ENCODE measurements at places on chromosomes 5 and 9.

- DNase-seq, result peak; percentile 33
Measured at GRCh38 chr9:19049917-19050636, 850 bp downstream of the RRAGA start.

DNA sequence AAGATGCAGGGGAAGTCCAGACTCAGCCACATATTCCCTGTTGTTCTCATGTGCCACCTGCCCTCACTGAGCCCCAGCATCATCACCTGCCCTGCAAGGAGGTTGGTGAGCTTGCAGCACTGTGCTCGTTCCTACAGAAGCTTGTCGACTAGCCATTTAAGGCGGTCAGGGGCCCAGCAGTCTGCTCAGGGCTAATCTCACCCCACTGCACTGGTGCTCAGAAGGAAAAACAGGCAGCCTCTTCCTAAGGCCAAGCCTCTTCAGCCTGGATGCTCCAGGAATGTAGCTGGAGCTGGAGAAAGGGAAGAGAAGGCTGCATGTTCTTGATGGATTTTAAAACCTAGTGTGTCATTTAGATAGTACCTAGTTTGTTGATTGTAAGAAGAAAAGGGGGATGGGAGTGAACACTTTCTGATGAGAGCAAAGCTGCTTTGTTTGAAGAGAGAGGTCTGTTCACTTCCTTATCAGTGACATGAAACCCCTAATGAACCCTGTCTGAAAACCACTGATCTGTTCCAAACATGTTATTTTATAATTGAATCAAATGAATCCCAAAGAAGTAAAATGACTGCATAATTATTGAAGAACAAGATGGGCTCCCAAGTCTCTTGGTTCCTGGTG, 10.6 kb upstream of the ASPN start:
- DNase-seq, result no peak

DNA sequence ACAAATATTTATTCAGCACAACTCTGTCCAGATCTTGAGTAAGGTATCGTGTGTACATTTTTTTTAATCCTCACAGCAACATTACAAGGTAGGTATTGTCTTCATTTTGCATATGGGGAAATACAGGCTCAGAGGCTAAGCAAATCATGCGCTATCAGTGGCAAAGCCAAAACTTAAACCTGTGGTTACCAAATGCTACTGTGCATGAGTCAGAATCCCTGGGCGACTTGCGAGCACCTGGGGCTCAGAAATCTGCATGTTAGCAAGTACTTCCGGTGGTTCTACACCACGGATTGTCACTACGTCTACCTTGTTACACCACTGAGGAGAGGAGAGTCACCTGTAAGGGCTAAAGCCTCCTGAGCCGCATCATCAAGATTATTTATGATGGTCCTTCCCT, 21.3 kb downstream of the C5orf58 start:
- no peak for DNase-seq

- no peak for DNase-seq
Measured at GRCh38 chr9:38067859-38068681, 957 bp downstream of the SHB start.

- no peak for DNase-seq
Measured at GRCh38 chr5:152650413-152650812, 245.3 kb upstream of the NMUR2 start.

DNA sequence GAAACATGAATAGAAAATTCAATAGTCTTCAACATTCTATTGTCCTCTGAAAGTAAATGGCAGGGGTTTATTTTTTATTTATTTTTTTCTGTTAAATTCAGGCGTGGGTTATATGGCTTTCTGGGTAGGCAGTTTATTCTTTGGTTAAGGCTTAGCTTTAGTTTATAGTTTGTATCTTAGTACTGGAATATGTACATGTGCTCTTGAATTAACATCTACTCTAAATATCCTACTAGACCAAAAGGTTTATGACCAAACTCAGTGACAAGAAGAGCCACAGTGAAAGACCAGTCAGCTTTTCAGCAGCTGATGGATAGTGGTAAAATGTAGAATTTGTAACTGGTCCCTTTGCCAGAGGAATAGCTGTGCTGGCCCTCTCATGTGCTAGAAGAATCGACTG, 62.0 kb upstream of the DAB2 start:
- DNase-seq, result no peak

DNA sequence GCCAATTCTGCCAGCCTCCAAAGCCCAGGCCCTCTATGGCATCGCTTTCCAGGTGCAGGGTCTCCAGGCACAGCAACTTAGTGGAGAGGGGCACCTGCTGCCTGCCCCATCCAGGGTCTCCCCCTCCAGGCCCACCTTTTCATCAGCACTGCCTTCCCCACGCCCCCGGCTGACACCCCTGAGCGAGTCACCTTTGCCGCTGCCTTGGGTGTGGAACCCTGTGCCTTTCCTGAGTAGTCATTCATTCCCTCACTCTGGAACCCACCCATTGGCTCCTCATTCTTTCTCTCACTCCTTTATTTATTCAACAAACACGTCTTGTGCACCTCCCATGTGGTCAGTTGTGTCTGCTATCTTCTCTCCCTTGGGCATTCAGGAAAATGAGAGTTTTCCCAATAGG, 14.5 kb upstream of the RPL26L1 start:
- DNase-seq, result no peak

DNA sequence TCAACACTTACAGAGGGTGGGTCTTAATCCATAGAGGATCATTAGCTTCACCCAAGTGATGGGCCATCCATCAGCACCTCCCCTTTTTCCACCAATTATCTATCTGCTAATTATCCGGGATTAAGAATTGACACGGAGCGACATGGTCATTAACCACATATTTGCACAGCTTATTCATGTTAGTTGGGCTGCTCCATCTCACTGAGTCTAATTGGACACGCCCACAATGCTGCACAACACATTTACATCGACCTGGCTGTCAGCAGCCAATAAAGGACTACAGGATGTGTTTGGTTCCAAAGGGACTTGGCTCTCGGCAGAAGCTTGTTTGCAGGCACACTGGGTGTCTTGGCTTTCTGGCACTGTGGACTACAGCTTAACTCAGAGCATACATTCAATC, 21.6 kb downstream of the FOXE1 start:
- DNase-seq, result no peak

DNA sequence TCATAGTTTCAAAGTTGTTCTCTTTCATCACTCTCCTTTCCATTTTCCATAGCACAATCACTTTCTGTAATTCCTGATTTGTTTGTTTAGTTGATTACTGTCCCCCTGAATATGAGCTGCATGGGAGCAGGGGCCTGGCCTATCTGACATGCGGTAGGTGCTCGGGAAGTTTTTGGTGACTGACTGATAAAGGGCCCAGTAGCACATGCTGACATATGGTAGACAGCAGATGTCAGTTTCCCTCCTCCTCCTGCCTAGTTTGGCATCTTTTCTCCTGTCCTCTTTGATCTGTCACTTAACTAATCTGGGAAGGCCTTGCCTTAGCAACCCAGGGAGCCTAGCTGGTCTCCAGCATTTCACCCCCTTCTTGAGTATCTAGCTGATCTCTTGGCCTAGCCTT, 14.4 kb downstream of the GALNT12 start:
- no peak for DNase-seq

DNA sequence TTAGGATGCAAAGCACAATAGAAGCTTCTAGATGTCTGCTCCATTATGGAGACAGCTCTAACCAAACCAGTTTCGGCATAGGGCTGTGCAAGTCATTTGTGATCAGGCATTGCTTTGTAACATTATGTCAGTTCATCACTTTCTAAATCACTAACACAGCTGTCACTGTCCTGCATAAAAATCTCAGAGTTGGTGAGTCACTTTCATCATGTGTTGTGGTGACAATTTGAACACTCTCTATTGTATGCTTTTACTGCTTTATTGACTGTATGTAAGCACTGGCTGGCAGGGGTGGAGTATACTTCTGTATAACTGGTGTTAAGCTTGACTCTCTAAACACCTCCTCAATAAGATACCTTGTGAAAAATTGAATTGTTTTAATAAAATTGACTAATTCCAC, 77.9 kb downstream of the SLCO4C1 start:
- DNase-seq, result no peak

- no peak for DNase-seq
Measured at GRCh38 chr9:125393426-125393825, 131.8 kb downstream of the GAPVD1 start.

DNA sequence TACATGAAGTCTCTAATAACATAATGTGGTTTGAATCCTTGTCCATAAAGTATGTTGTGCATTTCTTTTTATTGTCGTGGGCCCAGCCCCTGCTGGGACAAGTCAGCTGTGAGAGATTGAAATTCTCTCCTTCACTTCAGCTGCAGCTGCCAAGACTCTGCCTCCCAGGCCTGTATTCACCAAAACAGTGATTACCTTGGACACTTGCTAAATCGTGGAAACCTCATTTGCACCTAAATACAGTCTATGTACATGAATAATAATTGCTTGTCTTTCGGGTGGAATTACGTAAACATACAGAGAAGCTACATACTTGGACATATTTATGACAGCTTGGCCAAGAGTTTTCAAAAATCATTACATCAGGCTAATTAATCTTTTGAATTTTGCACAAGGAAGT, 898.5 kb upstream of the SEMA6A start:
- no peak for DNase-seq

DNA sequence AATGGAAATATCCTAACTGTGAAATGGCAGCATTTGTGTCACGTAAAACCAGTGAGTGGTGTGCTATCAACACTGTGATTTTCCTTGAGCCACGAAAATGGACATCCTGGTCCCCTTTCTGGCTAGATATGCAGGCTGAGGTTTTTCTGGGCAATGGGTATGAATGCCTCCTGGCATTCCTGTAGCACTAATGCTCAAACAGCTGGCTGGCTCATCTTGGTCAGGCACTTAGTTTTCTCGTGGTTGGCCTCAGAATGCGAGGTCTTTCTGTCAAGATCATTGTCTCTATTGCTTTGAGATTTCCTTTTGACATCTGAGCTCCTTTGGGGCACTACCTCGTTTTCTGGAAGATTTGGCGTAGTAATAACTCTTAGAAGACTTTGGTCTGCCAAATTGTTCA, 15.6 kb downstream of the SLC1A3 start:
- DNase-seq, result no peak

DNA sequence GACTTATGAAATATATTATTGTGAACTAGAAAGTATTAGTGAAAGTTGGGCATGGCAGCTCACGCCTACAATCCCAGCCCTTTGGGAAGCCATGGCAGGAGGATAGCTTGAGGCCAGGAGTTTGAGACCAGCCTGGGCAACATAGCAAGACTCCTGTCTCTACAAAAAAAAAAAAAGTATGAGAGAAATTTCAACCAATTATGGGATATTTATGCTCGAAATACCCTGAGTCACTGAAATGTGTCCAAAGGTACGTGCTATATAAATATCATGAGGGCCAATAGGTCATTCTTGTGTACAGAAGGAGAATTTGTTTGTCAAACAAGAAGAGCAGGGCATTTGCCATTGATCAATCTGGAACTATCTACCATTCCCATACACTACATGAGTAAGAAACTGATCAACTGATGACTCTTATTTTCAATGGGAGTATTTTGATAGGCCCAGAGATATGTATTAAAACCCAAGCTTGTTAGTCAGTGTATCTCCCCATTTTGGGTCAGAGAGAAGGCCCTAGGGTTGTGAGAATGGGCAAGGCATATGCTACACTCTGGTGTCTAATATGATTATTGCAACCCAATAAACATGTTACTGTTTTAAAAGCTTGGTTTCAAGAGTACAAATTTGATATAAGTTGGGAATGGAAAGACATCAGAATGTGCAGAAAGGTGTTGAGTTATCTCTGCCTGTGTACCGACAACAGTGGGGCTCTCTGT, 21.7 kb upstream of the HOMER1 start:
- no peak for DNase-seq

GRCh38 chr5:161261668-161262323, 284.7 kb downstream of the GABRB2 start:
- DNase-seq, result no peak

DNA sequence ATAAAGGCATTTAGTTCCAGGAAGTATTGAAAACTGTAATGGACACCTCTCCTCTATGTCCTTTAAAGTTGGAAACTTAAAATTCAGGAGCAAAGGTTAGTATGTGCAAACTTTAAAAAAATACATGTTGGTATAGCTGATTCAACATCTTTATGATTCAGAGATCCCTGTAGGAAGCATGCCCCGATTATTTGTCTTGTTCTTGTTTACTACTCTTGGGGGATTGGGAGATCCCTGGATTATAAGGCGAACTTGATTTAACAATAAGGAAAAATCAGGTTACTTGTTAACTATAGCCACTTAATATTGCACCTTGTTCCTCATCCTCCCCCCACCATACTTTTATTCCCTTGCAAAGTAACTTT, 1.7 kb downstream of the F2RL1 start:
- no peak for DNase-seq

DNA sequence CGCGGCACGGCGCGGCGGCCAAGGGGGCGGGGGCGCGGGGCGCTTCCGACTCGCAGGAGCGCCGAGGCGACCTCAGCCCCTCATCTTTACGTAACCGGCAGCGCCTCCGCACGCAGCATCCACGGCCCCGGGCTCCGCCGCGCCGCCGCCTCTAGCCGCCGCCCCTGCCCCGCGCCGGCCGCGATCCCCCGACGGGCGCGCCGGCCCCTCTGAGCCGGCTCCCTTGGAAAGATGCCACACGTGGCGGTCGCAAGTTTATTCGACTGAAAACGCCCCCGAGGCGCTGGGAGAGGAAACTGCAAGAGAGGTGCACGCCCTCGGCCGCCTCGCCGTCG, 1.0 kb downstream of the KLF9 start:
- DNase-seq, result peak; percentile 60

- DNase-seq, result no peak
Measured at GRCh38 chr5:125575891-125576505, 829.6 kb upstream of the ZNF608 start.

DNA sequence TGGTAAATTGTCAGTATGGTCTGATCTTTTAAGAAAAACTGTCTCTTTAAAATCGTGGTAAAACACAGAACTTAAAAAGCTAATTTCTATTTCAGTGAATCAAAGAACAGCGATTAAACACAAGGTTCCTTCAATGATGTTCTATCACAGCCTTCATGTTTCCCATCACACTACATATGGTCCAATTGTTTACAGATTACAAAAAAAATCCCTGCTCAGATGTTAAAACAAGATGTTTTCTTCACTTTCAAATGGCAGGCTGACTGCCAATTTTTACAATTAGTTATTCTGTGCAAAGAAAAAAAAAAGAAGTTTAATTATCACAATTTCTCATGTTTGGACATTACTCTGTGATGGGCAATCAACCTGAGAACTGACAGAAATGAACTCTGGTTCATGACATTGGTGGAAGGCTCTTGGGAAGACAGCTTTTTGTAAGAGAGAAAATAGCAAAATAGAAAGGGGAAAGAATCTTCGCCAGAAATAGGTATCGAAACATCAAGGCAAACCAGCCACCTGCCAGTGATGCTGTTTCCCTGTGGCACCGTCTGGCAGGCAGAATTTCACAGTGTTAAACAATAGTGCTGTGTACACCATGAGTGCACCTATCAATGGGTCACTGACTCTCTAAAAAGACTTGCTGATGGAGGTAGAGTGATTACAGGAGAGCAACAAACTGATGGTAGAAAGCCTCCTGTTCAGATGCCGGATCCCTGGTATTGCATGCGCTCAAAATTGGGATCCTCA, 1020.0 kb upstream of the ARRDC3 start:
- DNase-seq, result no peak

Measured in kidney capillary endothelial cell (primary cell).